Breast epithelium (tissue), 4 donors: ENCODE measurements at places on chromosomes 1 and 21. TPM values are rescaled to one million over a fixed set of nuclear protein-coding genes. Genes with fewer than 3 reads are reported as not detected.

GRCh38 chr21:25638660-25639550, at the start of gene JAM2:
JAM2 (plus strand) TSS chr21:25639258; CDS start chr21:25639822, 564 bp downstream.
- H3K27me3 ChIP-seq, result peaks cover 9% of the 10 kb centered on the region
- H3K4me1 ChIP-seq, result no peaks in the 10 kb centered on the region
- DNase-seq, result no peak
- no peaks in the 10 kb centered on the region for H3K36me3 ChIP-seq
- peak within 1 kb of the TSS; percentile 67 for H3K4me3 ChIP-seq

VPS72 gene
- total RNA-seq, result 49.0 TPM

CACYBP gene
- 68.2 TPM for total RNA-seq

- peaks cover 6% of the 10 kb centered on the region for H3K36me3 ChIP-seq
- H3K27me3 ChIP-seq, result no peaks in the 10 kb centered on the region
- H3K4me1 ChIP-seq, result no peaks in the 10 kb centered on the region
- DNase-seq, result no peak
These were observed 17.3 kb upstream of the TMEM39B start for GRCh38 chr1:32055416-32055815.

GRCh38 chr1:2859219-2859880, 57.9 kb upstream of the TTC34 start:
- no peak for DNase-seq
- H3K4me1 ChIP-seq, result no peaks in the 10 kb centered on the region
- H3K27ac ChIP-seq, result no peak overlapping the region
- no peaks in the 10 kb centered on the region for H3K27me3 ChIP-seq
- H3K4me3 ChIP-seq, result no peak overlapping the region

DNA sequence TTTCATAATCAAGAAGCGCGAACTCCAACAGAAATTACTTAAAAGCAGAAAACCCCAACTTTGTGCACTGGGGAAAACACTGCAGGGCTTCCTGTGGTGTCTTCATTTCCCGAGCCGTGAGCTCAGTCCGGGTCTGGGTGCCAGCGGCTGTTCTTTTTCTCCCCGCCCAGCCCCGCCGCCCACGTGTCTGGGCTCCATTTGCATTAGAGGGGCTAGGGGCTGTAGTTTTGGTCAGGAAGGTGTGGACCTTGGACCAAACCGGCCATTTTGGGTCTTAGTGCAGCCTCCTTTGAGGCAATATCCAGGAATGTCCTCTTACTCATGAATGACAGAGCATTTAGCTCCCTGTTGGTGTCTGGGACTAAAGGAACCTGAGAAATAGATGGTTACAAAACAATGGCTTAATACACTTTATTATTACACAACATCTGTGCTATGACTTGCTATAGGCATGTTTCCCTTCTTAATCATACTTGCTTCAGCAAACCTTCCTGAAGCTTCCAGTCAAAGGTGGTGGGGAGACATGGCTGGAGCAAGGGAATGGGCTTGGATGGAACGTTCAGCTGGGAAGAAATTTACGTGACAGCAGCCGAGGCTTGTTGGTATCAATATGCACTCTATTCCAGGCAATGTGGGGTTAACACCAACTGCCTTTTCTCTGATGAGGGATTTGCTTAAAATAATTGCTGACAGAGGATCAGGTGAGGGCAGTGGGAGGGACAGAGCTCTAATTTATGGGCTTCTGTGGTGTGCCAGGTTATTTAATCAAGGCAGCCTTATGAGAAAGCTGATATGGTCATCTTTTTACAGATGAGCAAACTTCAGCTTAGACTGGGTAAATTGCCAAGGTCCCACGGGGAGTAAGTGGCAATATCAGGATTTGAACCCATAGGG, 1.1 kb downstream of the AGTRAP start:
- peak overlapping the region; percentile 96 for H3K4me3 ChIP-seq
- H3K4me1 ChIP-seq, result peaks cover 7% of the 10 kb centered on the region

GRCh38 chr21:35748678-35749314, 311.5 kb downstream of the SETD4 start:
- no peak for DNase-seq
- H3K27ac ChIP-seq, result peak overlapping the region; percentile 23
- no peaks in the 10 kb centered on the region for H3K27me3 ChIP-seq

SLAMF1 gene
- total RNA-seq, result 1.8 TPM

DNA sequence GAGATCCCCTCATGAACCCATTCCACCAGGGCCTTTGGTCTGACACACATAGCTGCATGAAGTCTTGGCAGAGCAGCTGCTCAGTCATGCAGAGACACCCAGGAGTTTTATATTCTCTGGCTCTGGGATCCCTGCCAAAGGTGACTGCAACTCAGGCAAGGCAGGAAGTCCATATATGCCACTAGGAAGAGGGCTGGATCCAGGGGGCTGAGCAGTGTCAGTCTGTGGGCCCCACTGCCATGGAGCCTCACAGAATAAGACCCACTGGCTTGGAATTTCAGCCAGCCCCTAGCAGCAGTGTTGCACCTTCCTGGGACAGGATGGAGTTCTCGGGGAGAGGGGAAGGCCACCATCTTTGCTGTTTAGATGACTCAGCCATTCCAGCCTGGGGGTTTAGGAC, 199.7 kb downstream of the TBX15 start:
- H3K36me3 ChIP-seq, result no peaks in the 10 kb centered on the region
- no peaks in the 10 kb centered on the region for H3K4me1 ChIP-seq

- no peaks in the 10 kb centered on the region for H3K4me1 ChIP-seq
- no peaks in the 10 kb centered on the region for H3K36me3 ChIP-seq
- no peaks in the 10 kb centered on the region for H3K27me3 ChIP-seq
- no peak for DNase-seq
These were observed 6.4 kb downstream of the ADARB1 start for GRCh38 chr21:45080639-45081414.

RNF186 gene
- 0.44 TPM for total RNA-seq

- H3K27ac ChIP-seq, result no peak overlapping the region
- H3K27me3 ChIP-seq, result no peaks in the 10 kb centered on the region
- H3K4me3 ChIP-seq, result no peak overlapping the region
- H3K4me1 ChIP-seq, result no peaks in the 10 kb centered on the region
- H3K36me3 ChIP-seq, result no peaks in the 10 kb centered on the region
These were observed 27.4 kb upstream of the CTPS1 start for GRCh38 chr1:40951943-40952743.

DNA sequence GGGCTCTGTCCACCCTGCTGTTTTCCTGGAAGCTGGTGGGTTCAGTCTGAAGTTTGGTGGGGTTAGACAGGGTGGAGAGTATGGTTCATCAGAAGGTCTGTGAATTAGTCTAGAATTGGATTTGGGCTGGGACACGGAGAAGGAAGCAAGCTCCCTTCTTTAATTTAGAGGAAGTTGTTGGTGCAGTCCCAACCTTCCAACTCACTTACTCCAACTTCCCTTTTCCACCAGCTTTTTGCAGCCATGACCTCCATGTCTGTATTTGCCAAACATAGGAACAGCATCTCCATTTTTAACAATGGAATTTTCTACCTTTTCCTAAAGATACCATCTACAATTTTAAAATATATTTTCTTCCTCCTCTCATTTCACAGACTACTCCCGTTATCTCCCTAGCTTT, 28.5 kb upstream of the PRELP start:
- H3K36me3 ChIP-seq, result no peaks in the 10 kb centered on the region
- no peaks in the 10 kb centered on the region for H3K4me1 ChIP-seq
- H3K27me3 ChIP-seq, result no peaks in the 10 kb centered on the region
- no peak overlapping the region for H3K4me3 ChIP-seq
- H3K27ac ChIP-seq, result no peak overlapping the region

DNA sequence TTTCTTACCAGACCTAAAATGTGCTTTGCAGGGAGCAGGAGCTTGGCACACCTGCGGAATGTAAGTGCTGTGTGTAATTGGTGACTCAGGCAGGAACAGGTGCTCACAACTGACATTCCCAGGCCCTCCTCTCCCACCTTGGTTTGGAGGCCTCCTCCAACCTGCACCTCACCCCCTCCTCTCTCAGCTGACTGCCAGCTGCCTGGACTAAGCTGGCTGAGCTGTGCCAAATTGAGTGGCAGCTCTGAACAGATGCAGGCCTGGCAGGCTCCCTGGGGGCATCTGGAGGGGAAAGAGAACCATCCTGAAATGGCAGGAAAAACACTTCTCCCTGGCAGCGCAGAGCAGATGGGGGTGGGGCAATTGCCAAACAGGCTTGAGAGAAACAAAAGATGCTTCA, 91.7 kb upstream of the PGBD5 start:
- no peaks in the 10 kb centered on the region for H3K4me1 ChIP-seq
- no peak overlapping the region for H3K27ac ChIP-seq
- H3K27me3 ChIP-seq, result no peaks in the 10 kb centered on the region
- no peaks in the 10 kb centered on the region for H3K36me3 ChIP-seq

DNA sequence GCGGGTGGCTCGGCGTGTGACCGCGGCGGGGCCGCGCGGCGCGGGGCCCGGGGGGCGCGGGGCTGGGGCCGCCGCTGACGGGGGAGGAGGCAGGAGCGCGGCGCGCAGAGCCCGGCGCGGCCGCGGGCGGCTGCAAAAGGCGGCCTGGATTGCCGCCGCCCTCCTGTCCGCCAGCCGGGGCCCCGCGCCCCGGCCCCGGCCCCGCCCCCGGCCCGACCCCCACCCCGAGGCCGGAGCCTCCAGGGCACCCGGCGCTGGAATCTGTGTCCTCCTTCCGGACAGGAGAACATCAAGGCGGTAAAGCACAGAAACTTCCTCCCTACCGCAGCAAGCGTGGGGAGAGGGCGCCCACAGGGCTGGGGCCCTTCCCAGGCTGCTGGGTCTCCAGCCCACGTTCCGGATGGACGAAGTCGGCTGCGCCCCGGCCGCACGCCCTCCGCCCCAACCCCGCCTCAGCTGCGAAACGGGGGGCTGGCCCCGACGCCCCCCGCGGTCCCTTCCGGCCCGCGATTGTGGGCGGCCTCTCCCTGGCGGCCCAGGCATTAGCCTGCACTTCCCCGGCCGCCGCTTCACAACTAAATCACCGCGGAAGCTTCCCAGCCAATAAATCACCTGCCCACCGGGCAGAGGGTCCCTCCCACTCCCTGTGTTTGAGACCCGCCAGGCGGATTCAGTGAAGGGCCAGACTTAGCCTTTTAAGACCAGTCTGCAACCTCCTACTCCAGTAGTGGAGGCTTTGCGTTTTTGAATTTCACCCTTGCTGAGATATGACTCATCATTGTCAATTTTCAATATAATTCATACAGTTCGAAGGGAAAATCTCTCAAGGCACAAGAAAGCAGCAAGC, 106.0 kb downstream of the SLC45A1 start:
- H3K36me3 ChIP-seq, result no peaks in the 10 kb centered on the region
- H3K4me3 ChIP-seq, result peak overlapping the region; percentile 87
- no peaks in the 10 kb centered on the region for H3K27me3 ChIP-seq
- H3K27ac ChIP-seq, result peak overlapping the region; percentile 99
- H3K4me1 ChIP-seq, result peaks cover 8% of the 10 kb centered on the region

- no peak for DNase-seq
- no peaks in the 10 kb centered on the region for H3K4me1 ChIP-seq
- H3K27ac ChIP-seq, result no peak overlapping the region
These were observed 23.5 kb downstream of the ANGPTL1 start for GRCh38 chr1:178847396-178847849.

GRCh38 chr1:53899206-53899628, 5.2 kb downstream of the DIO1 start:
- no peaks in the 10 kb centered on the region for H3K4me1 ChIP-seq
- no peaks in the 10 kb centered on the region for H3K36me3 ChIP-seq
- no peak overlapping the region for H3K27ac ChIP-seq
- no peak overlapping the region for H3K4me3 ChIP-seq
- no peaks in the 10 kb centered on the region for H3K27me3 ChIP-seq

- DNase-seq, result peak; percentile 65
- H3K4me3 ChIP-seq, result peak within 1 kb of the TSS; percentile 94
- no peaks in the 10 kb centered on the region for H3K27me3 ChIP-seq
These were observed at the start of gene LAMC1 for GRCh38 chr1:183023146-183023600. LAMC1 (plus strand) TSS chr1:183023420; CDS start chr1:183023717, 297 bp downstream.

GRCh38 chr1:225366552-225366951, 61.3 kb downstream of the LBR start:
- no peak overlapping the region for H3K27ac ChIP-seq
- H3K4me1 ChIP-seq, result no peaks in the 10 kb centered on the region
- no peak for DNase-seq
- H3K36me3 ChIP-seq, result no peaks in the 10 kb centered on the region
- H3K4me3 ChIP-seq, result no peak overlapping the region

RCSD1 gene
- 29.0 TPM for total RNA-seq

GRCh38 chr1:116909512-116910378, at the start of gene PTGFRN:
PTGFRN (plus strand) TSS chr1:116909916; CDS start chr1:116910204, 288 bp downstream.
- peak within 1 kb of the TSS; percentile 95 for H3K27ac ChIP-seq
- peak; percentile 72 for DNase-seq
- no peaks in the 10 kb centered on the region for H3K36me3 ChIP-seq
- H3K4me1 ChIP-seq, result no peaks in the 10 kb centered on the region

NEGR1 gene
- 33.3 TPM for total RNA-seq

DNA sequence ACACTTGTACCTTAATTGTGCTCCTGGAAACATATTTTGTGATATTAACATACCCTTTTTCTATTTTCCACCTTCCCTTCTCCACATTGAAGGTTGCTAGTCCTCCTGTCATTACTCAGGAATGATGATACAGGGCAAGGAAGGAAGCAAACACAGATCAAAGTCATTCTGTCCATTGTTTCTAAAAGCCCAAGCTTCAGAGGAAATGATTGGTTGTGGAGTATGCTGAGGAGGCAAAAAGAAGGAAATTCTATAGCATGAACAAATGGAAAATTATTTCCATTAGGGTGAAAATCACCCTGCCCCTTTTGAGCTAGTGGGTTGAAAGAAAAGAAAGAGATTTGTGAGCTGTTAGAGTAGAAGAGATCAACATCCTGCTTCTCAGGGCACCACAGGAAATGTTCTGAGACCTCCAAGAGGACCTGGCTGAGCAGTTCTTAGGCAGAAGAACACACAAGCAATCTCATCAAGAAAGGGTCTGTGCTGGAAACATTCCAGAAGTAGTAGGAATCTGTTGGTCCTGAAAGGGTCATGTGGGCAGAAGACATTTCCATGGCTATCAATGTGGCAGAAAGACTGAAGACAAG, 29.0 kb upstream of the PRRX1 start:
- H3K4me1 ChIP-seq, result no peaks in the 10 kb centered on the region
- no peak for DNase-seq
- no peaks in the 10 kb centered on the region for H3K27me3 ChIP-seq
- H3K27ac ChIP-seq, result no peak overlapping the region

GRCh38 chr1:241640867-241641622, 876 bp upstream of the CHML start:
- H3K4me1 ChIP-seq, result no peaks in the 10 kb centered on the region
- no peaks in the 10 kb centered on the region for H3K36me3 ChIP-seq
- H3K27ac ChIP-seq, result no peak overlapping the region
- peak overlapping the region; percentile 69 for H3K4me3 ChIP-seq
- no peak for DNase-seq
- H3K27me3 ChIP-seq, result no peaks in the 10 kb centered on the region

GRCh38 chr1:219812491-219813203, 115.7 kb downstream of the SLC30A10 start:
- H3K4me3 ChIP-seq, result no peak overlapping the region
- DNase-seq, result peak; percentile 38
- no peak overlapping the region for H3K27ac ChIP-seq
- no peaks in the 10 kb centered on the region for H3K4me1 ChIP-seq
- no peaks in the 10 kb centered on the region for H3K36me3 ChIP-seq

BTBD8 gene
- total RNA-seq, result 7.5 TPM

DNA sequence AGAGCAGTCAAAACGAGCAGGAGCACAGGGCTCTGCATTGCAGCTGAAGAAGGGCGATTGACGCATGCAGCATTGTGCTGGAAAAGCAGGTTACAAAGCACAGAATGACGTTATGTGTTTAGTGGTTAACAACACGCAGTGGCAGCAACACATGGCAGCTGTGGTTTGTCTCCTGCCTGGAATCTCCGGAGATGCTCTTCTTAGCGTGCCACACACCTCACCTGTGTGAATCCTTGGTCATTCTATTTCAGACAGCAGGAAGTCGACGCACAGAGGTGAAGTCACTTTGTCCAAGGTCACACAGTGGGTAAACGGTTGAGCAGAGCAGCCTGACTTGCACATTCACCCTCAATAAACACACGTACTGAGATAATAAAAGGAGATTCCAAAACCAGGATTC, 14.7 kb downstream of the OBSCN start:
- no peak overlapping the region for H3K4me3 ChIP-seq
- no peak for DNase-seq
- H3K4me1 ChIP-seq, result no peaks in the 10 kb centered on the region
